ENCODE measurements at places on chromosomes 7 and 10.

DNA sequence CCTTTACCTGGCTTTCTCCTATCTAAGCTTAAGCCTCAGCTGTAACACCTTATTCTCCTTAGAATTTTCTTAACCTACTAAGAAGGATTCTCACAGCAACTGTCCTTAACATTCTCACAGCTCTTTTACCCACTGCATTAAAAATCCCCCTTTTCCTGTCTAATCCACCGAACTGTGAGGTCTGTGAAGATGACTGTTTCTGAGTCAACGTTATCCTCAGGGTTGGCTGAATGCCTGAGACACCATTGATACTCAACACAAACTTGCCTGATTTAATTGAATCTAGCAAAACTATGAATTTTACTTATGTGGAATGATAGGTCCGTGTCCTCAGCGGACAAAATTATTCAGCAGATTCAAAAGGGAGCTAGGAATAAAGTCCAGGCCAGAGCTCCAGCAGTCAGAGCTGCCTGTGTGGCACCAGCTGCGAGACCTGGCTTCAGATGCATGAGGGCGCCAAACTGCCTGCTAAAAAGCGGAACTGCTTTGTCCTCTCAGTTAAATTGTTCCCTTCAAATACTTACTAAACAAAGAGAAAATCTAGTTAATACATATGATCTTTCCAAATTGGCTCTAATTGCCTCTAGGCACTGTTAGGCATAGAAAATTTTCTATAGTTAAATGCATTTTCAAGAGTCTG, 33.4 kb upstream of the VWDE start:
- DNase-seq: peak; percentile 23

DNA sequence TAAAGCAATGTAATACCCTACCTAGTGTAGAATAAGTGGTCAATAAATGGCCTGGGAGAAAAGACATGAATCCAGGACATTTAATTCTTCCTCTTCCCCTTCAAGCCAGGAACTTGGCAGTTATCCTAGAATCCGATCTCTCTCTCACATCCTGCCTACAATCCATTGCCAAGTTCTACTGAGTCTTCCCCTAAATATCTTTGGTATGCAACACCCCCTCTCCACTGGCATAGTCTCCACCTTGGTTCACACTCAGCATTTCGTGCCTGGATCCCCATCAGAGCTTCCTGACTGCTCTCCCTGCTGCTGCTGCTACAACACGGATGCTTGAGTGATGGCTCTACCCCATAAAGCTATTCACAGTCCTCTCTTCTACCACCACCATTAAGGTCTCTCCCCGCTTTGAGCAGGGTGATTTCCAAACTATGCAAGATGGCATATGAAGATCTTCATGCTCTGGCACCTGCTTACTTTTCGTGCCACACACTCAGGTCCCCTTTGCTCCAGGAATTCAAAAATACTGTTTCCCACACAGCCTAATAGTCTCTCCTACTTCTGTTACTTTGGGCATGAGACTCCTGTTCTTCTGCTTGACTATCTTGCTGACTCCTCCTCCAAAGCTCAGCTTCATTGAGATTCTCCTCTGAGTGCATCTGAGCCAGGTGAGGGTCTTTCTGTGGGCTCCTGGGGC, 4.8 kb downstream of the ANK3 start:
- DNase-seq: peak; percentile 39

DNA sequence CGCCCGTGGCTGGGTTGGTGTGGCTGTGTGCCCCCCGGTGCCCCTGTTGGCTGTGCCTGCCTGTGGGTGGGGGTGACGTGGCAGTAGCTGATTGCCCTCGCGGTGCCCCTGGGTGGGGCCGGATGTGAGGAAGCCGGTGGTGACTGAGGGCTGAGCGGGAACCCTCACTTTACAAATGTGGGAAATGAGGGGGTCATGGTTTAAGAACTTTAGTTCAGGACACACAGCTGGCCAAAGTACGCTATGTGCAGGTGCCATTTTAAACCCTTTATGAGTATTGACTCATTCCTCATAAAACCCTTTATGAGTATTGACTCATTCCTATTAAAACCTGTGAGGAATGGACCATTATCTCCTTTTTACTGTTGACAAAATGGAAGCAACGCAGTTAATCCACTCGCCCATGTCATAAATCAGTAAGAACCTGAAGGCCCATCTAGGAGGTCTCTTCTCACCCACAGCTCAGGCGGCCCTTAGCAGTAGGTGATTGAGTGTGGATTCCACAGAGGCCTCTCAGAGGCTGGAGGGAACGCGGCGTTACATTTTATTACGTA, 290.1 kb upstream of the COBL start:
- DNase-seq: no peak

- DNase-seq: no peak
Measured at GRCh38 chr7:134804351-134804750, 24.9 kb downstream of the CALD1 start.

GRCh38 chr7:89041240-89041639, 245.7 kb upstream of the TEX47 start:
- no peak for DNase-seq
